ENCODE measurements at places on chromosomes 16 and 17.

DNA sequence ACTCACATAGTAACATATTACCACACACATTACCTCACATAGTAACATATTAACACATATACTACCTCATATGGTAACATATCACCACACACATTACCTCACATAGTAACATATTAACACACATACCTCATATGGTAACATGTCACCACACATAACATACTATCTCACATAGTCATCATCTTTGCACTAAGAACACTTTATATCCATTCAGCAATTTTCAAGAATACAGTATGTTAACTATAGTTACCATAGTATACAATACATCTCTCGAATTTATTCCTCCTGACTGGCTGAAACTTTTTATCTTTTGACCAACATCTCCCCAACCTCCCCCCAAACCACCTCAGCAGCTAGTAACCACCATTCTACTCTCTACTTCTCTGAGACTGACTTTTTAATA is 7.6 kb downstream of the NUDT7 start:
- DNase-seq = no peak

GRCh38 chr17:40873801-40874200 is 6.8 kb upstream of the KRT12 start:
- DNase-seq = no peak

GRCh38 chr16:83271970-83272575 is 535.7 kb upstream of the HSBP1 start:
- DNase-seq = no peak

DNA sequence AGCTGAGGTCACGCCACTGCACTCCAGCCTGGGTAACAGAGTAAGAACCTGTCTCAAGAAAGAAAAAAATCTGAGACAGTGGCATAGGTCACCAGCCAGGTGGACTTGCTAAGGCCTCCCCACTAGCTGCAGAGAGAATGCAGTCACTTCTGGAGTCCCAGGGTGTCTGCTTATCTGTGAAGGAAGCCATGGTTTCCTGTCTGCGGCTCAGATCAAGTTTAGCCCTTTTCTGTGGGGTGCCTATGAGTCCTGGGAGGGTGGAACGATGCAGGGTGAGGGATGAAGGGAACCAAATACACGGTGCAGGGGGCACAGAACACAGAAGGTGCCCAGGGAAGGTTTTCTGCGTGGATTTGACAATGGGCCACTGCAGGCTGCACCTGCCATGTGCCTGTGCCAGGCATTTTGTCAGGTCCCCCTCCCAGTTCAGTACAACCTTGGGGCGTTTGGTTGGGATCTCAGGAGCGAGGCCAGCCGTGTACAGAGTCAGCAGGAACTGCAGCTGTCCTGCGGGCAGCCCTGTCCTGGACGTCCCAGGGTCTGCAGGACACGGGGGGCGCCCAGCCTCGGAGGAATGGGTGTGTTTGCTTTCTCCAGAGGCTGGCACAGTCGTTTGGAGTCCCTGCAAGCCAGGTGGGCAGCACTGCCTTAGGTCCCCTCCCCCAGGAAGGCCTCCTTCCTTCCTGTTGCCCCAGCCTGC is 41.8 kb downstream of the RAB11FIP4 start:
- no peak for DNase-seq

All from HAP-1 (cell line).